ENCODE measurements at places on chromosomes 2 and 18.

- DNase-seq = no peak
Measured at GRCh38 chr2:95306336-95306895, 9.3 kb downstream of the KCNIP3 start.

- DNase-seq = no peak
Measured at GRCh38 chr2:69943000-69943842, 18.2 kb downstream of the ASPRV1 start.

- no peak for DNase-seq
Measured at GRCh38 chr2:9150568-9150900, 56.1 kb upstream of the ASAP2 start.

- no peak for DNase-seq
Measured at GRCh38 chr2:23385748-23386338, 864 bp downstream of the KLHL29 start.

DNA sequence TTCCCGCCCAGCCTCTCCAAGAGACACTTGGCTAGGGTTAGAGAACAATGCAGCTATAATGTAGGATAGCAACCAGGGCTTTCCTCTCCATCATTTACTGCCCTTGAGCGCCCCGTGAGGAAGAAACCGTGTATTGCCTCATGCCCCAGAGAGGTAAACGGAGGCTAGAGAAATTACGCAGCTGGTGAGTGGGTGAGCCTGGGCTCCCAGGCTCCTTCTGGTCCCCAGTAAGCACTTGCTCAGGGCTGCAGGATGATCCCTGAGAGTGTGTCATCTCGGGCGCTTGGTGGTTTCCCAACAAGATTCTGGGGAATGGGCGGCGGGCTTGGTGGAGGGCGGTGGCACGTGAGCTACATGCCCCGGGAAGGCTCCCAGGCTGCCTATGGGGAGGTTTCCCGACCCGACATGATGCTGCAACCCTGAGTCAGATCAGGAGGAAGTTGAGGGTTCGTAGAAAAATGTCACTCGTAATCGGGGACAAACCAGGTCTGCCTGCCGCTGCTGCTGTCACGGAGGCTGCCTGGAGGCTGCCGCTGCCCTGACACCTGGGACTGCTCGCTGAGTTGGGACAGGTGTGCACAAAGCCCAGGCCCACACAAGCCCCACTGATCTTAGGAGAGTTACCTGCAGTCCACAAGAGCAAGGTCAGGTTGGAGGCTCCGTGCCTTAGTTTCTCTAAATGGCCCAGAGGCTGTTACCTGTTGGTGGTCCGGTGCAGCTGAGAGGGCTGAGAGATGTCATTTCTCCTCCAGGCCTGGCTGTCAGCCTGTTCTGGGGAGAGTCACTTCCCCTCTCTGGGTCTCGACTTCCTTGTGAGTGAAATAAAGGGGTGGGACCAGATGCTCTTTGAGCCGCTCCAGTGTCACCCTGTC lies at the start of gene GPR55:
TSS of gene GPR55 (minus strand) at position 773 of the 872 bp plus-strand sequence. CDS start 14,280 bp downstream, outside the sequence.
- no peak for DNase-seq

DNA sequence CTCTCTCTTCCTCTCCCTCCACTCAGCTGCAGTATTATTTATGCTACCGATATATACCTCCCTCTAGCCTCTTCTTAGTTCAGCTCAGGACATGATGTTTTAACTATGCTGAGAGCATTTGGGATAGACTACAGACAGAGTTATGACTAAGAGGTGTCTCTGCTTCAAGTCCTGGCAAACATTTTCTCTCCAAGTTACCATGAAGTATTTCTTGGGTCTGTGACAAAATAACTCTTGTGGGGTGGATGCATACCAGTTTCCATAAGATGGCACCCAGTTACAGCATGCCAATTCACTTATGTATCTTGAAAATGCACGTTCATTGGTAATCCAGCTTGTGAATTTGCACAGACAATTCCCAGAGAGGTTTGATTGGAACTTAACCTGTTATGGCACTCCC lies 737.6 kb downstream of the SLC4A3 start:
- no peak for DNase-seq

DNA sequence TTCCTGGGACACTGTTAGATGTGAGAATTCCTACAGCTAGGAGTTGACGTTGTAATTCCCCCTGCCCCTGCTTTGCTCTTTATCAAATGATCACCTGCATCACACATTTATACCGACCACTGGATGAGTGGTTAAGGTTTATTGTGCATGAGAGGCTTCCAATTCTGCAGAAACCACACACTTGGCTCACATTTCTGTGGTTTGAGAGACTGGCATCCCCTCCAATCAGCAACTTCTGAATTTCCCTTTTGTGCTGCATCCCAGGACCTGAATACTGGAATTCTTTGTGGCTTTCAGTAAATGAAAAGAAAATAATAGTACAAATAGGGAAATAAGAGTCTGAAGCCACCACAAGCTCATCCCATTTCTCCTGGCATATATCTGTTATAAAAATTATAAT lies 628.7 kb upstream of the PIK3C3 start:
- no peak for DNase-seq

- no peak for DNase-seq
Measured at GRCh38 chr18:59268127-59268720, 5.0 kb downstream of the RAX start.

GRCh38 chr18:48330016-48330991 lies 78.9 kb downstream of the ZBTB7C start:
- DNase-seq = no peak

GRCh38 chr2:158795195-158795924 lies at the start of gene DAPL1:
TSS of gene DAPL1 (plus strand) at chr2:158795317. CDS start at chr2:158795373, 56 bp downstream.
- no peak for DNase-seq

GRCh38 chr2:166090908-166091307 lies 36.9 kb downstream of the SCN1A start:
- DNase-seq = no peak

DNA sequence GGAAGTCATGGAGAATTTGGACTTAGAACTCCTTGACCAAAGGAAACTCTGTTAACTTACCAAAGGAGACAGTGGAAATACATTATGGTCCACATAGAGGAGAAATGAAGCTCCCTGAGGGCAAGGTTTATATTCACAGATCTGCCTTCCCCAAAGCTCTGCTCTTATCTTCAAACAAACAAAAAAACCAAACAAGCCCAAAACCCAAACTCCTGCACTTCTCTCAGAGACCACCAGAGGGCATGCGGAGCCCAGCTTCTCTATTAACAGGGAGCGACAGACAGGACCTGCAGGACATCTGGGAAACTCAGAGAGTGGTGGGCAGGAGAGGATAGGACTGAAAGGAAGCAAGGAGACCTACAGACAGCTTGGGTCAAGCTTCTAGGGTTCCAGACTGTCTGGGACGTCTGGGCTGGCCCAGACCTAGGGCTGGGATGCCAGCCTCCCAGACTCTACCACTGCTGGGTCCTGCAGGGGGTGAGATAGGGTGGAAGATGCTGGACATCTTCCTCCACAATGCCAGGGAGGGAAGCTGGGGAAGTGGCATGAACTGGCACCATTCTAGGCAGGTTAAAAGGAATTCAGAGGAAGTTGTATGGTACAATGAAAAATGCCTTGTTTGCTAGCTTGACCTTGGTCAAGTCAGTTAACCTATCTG lies 4.0 kb upstream of the WNT10A start:
- DNase-seq = no peak

GRCh38 chr2:74063486-74063885 lies 78.8 kb downstream of the TET3 start:
- DNase-seq = no peak

- no peak for DNase-seq
Measured at GRCh38 chr2:36376319-36376765, 20.8 kb downstream of the CRIM1 start.

GRCh38 chr2:239579081-239579480 lies 178.3 kb upstream of the HDAC4 start:
- no peak for DNase-seq

- DNase-seq = no peak
Measured at GRCh38 chr2:48511849-48512470, 18.0 kb upstream of the STON1 start.

DNA sequence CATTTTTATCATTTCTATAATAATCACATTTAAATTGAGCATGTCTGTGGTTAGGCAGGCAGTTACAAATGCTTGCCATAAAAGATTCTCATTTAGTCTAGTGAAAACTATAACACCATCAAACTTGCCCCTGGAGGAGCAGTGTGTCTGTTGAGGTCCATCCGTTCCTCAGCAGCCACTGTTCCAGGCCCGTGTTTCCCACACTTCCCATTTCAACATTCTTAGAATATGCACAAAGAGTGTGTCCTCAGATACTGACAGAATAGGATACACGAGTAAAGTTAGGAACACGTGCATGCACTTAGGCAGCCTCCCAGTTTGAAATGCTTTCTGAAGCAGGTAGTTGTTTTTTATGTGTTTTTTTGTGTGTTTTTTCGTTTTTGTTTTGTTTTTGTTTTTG lies 39.9 kb downstream of the NCK2 start:
- DNase-seq = no peak

DNA sequence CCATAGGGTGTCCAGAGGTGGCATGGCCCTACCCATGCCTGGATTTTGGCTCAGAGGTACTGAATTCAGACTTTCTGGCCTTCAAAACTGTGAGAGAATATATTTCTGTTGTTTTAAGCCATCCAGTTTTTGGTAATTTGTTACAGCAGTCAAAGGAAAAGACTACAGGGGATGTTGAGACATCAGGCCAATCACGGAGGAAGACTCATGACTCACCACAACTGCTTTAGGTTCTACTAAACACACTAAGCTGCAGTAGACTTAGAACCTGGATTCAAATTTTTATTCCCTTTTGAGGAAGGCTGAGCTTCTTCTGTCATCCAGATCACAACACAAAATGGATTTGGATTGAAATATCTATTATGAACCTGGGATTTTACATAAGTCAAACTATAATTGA lies 12.0 kb upstream of the C2orf66 start:
- no peak for DNase-seq

DNA sequence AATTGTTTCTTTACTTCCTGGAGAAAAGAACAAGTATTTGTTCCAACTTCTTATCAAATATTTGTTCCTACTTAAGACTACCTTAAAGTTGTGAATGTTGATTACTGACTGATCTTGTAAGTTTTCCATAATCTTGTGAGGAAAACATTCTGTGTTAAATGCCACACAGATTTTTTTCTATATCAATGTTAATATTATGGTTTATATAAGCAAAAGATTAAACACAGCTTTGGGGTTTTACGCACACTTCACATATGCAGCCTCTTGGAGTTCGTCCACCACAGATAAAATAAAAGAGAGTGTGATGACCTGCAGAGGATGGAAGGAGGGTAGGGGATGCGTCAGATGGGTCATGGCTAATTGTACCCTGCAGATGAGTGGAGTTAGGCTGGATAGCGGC lies 780.0 kb upstream of the SALL3 start:
- DNase-seq = no peak

GRCh38 chr2:155965415-155966063 lies 367.0 kb downstream of the NR4A2 start:
- no peak for DNase-seq

GRCh38 chr2:68190991-68191731 lies 33.5 kb downstream of the PNO1 start:
- DNase-seq = no peak

DNA sequence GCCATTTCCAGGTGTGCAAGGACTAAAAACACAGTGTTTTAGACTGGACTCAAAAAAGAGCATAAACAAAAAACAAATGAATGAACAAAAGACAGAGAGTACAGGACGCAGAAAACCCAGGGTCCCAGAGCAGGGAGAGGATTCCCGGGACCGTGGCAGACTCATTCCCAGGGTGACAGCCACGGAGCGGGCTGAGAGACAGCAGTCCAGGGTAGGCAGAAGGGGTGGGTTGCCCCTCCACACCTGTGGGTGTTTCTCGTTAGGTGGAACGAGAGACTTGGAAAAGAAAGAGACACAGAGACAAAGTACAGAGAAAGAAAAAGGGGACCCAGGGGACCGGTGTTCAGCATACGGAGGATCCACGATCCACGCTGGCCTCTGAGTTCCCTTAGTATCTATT lies 273.4 kb downstream of the EIPR1 start:
- no peak for DNase-seq

GRCh38 chr2:58709274-58709673 lies 468.1 kb upstream of the FANCL start:
- DNase-seq = no peak

GRCh38 chr2:74867841-74868658 lies 34.1 kb downstream of the HK2 start:
- no peak for DNase-seq

DNA sequence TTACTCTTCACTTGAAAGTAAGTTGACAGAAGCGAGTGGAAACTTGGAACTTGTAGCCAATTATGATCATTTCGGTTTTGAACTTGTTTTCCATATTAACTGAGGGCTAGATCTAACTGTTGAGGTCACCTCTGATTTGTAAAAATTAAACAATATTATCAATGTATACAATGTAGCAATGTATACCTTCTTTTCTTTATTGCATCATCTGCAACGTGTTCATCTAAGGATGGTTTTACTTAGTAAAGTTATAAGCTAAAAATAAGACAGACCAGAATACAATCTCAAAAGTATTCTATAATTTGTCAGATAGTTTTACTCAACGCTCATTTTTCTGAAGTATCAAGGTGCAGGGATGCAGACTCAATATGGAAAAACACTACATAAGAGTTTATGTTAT lies 435.0 kb upstream of the TNP1 start:
- DNase-seq = no peak

- no peak for DNase-seq
Measured at GRCh38 chr2:33620-34019, 12.7 kb downstream of the FAM110C start.

- DNase-seq = no peak
Measured at GRCh38 chr2:21890716-21891115, 766.9 kb downstream of the TDRD15 start.

DNA sequence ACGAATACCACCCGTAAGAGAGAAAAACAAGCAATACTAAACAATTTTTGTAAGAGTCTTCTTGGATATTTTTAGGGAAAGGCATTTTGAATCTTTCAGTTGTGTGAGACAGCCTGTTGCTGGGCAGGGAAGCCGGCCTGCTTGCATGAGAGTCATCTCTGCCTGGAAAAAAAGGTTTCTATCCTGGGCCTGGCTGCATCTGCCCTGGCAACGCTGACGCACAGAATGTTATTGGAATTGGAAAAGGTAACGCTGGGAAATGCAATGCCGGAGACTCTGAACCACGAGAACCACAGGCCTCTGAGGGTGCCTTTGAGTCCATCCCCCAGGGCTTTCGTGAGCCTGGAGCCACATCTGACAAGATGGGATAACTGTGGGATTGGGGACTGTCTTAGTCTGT lies 17.9 kb upstream of the NPAS2 start:
- DNase-seq = no peak

- no peak for DNase-seq
Measured at GRCh38 chr2:72993147-72993932, 76.0 kb downstream of the EMX1 start.

- DNase-seq = no peak
Measured at GRCh38 chr2:138559641-138560040, 58.1 kb downstream of the SPOPL start.

DNA sequence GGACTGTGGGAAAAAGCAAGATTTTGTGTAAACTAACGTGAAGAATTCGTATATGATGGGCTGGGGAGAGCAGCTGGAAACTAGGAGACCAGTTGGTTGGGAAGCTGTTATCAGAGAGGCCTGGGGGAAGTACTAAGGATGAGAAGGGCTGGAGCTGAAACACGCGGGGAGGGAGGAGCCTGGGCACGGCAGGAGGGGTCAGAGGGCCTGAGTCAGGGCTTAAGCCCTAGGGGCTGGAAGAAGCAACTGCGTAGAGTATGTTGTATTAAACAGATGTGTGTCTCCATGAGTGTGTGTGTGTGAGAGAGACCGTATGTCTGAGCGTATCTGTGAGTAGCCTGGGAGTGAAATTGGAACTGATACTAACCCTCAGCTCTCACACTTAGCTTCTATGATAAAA lies 8.4 kb downstream of the POMC start:
- no peak for DNase-seq

All from cerebellar nuclear complex (tissue), 1 donor.